ENCODE measurements at places on chromosomes 11 and 22. TPM values are rescaled to one million over a fixed set of nuclear protein-coding genes. Genes with fewer than 3 reads are reported as not detected.

ART5 gene
- not detected for total RNA-seq

LRP5 gene
- total RNA-seq = 146 TPM

BUD13 gene
- 15.3 TPM for total RNA-seq

OR8H1 gene
- not detected for total RNA-seq

NXPE2 gene
- not detected for total RNA-seq

OR2AG2 gene
- total RNA-seq = under 0.01 TPM

KDM4E gene
- total RNA-seq = not detected

ASPHD2 gene
- 0.81 TPM for total RNA-seq

SPON1 gene
- total RNA-seq = 0.06 TPM

OR4C3 gene
- not detected for total RNA-seq

TIMP3 gene
- 34.6 TPM for total RNA-seq

PLAAT5 gene
- not detected for total RNA-seq

CCDC134 gene
- total RNA-seq = 4.5 TPM

EIF3F gene
- 212 TPM for total RNA-seq

KRTAP5-7 gene
- 0.16 TPM for total RNA-seq

KCNK7 gene
- under 0.01 TPM for total RNA-seq

SCN3B gene
- total RNA-seq = 2.3 TPM

LRRC32 gene
- total RNA-seq = 79.8 TPM

MS4A6E gene
- total RNA-seq = not detected

C11orf42 gene
- not detected for total RNA-seq

MMP10 gene
- 2.1 TPM for total RNA-seq

CHST1 gene
- total RNA-seq = 19.3 TPM

Data from bladder microvascular endothelial cell (primary cell).